ENCODE measurements at places on chromosomes 1 and 21. TPM values are rescaled to one million over a fixed set of nuclear protein-coding genes. Genes with fewer than 3 reads are reported as not detected.
A peak's percentile ranks its signal among the peaks of the same experiment; 100 is the strongest.

GRCh38 chr1:31435471-31436409 is 22.7 kb downstream of the SERINC2 start:
- DNase-seq = peak; percentile 72

GRCh38 chr1:33257772-33258712 is 1.8 kb downstream of the ZNF362 start:
- DNase-seq = no peak

- no peak for DNase-seq
Observed at GRCh38 chr1:86233403-86233802, 76.8 kb upstream of the COL24A1 start.

CFHR3 gene
- not detected for total RNA-seq

DNA sequence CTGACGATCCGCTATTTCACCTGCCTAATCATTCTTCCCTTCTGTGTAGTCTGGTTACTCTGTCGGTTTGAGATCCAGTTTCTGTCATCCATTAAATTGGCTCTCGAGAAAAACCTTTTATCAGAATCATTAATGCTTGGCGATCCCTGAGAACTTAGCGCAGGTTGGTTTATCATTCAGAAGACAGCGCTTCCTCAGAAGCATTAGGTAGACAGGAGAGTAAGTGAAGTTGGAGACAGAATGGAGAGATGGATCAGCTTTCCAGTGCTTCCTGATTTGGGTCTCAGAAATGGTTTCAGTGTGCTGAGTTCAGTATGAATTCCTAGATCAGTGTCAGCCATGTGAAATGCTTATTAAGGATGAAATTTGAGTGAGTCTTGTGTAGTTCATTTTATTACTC is 1.3 kb downstream of the USP1 start:
- no peak for DNase-seq

DNA sequence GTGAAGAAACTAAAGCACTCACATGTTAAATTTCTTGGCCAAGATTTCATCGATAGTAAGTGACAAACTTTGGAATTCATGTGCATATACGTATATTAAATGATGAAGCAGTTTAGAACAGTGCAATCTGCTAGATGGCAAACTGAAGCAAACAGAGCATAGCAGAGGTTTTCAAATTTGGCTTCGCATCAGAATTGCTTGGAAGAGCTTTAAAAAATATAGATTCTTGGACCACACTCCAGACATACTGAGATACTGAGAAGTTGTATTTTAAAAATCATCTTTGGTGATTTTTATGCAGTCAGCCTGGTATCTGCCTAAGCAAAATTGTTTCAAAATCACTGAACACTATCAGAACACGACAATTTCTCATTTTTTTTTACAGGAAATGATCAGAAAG is 709.2 kb downstream of the PLA2G4A start:
- no peak for DNase-seq

GRCh38 chr21:14531757-14532316 is 14.3 kb downstream of the SAMSN1 start:
- DNase-seq = no peak

KRTAP11-1 gene
- total RNA-seq = 71.2 TPM

GRCh38 chr1:206583707-206584648 is 28.3 kb downstream of the EIF2D start:
- DNase-seq = peak; percentile 75

GRCh38 chr1:90046635-90047034 is 51.7 kb downstream of the ZNF326 start:
- DNase-seq = no peak

- no peak for DNase-seq
Observed at GRCh38 chr1:216456682-216457081, 33.4 kb upstream of the USH2A start.

DNA sequence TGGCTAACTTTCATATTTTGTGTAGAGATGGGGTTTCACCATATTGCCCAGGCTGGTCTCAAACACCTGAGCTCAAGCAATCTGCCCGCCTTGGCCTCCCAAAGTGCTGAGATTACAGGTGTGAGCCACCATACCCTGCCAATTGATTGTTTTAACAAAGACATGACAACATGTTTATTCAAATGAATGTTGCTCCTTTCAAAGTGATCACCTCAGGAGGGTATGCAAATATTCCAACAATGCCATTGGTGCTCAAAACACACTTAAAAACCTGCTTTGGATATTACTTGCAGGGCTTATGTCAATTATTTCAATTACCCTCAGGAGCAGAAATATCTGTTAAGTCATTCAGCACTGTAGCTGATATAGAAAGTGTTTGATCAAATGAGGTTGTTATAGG is 7.9 kb downstream of the LAX1 start:
- no peak for DNase-seq

TMPRSS15 gene
- total RNA-seq = not detected

DNA sequence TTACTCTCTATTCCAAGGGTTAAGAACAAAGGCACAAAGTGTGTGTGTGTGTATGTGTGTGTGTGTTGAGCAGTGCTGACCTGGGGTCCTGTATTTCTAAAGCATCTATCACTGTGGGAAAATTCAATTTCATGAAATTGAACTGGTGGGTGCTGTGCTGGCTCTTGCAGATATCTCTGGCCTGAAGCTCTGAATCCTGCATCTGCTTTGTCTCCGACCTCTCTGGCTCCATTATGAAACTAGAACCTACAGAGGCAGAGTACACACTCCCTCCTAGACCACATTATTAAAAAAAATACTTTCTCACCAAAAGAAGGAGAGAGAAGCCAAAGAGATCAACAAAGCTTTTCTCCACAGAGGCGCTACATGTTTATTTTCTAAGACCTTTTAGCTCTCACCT is 88.4 kb upstream of the PDE4B start:
- no peak for DNase-seq

DNA sequence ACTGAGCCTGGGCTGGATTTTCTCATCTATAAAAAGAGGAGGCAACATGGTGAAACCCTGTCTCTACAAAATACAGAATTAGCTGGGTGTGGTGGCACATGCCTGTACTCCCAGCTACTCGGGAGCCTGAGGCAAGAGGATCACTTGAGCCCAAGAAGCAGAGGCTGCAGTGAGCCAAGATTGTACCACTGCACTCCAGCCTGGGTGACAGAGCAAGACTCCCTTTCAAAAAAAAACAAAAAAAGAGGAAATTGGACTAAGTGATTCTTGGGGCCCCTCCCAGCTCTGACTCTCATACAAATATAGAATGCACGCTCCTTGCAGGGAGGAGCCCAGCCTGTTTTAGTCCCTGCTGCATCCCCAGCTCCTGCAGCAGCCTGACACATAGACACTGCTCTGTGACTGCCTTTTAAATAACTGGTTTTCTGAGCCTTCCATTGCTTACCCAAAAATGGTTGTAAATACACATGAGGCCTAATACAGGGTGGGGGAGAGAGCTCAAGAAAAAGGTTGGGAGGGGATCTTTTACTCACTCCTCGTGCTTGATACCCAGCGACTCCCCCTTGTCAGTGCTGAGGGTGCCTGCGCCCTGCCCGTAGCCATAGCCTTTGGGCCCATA is 17.2 kb downstream of the CSRP1 start:
- no peak for DNase-seq

MMEL1 gene
- 1.8 TPM for total RNA-seq

COL16A1 gene
- 79.7 TPM for total RNA-seq

DNA sequence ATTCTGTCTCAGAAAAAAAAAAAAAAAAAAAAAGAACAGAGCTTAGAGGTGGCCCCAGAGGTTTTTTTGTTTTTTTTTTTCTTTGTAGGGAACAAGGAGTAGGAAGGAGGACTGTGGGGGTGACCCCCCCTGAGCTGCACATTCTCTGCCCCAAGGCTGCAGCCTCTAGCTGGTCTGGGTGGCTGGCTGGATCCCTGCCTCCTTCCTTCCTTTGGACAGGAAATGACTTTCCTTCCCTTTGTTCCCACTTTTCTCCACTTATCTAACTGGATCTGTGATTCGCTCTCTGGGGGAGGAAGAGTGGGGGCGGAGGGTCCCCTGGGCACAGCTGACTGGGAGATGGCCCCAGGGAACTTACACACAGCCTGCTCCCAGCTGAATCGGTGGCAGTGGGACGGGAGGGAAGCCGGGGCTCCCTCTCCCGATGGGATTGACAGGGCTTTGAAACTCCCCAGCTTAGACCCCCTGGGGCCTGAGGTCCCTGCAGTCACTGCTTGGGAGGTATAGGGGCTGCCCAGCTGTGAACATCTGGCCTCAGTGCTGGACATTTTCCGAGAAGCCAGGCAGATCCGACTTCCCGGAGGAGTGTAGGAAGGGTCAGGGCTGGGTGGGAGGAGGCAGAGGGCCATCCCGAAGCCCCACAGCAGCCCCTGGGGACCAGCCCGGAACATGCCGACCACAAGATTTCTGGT is 2.1 kb downstream of the FBLIM1 start:
- DNase-seq = no peak

- DNase-seq = no peak
Observed at GRCh38 chr1:21311016-21311415, 20.8 kb upstream of the ECE1 start.

FOXD3 gene
- total RNA-seq = not detected

GRCh38 chr1:220921971-220922635 is 42.9 kb downstream of the HLX start:
- DNase-seq = no peak

DNA sequence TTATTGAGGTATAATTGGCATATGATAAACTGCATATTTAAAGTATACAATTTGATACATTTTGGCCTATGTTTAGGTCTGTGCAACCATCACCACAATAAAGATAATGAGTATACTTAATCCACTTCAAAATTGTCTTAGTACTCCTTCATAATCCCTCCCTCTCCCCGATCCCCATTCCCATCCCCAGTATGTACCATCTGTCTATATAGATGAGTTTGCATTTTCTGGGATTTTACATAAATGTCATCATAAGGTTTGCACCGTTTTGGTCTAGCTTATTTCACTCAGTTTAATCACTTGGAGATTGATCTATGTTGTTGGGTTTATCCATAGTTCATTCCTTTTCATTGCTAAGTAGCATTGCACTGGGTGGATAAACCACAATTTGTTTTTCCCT is 74.3 kb downstream of the POFUT2 start:
- no peak for DNase-seq

DNA sequence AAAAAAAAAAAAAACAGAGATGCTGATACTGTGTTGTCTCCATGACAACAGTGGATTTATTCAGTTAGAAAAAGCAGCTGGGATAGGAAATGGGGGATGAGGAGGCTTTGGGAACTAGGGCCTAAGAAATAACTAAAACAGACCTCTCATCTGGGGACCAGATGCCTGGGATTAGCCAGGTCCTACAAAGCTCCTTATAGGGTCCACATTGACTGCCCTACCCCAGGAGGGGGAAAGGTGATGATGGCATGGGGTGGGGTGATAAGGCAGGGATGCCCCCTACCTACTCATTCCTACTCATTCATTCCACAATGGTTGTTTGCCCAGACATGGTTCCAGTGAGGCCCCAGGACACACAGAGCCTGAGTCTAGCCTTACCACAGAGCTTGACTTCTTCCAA is 131.2 kb downstream of the PLXNA2 start:
- no peak for DNase-seq

RYR2 gene
- 0.91 TPM for total RNA-seq

DNA sequence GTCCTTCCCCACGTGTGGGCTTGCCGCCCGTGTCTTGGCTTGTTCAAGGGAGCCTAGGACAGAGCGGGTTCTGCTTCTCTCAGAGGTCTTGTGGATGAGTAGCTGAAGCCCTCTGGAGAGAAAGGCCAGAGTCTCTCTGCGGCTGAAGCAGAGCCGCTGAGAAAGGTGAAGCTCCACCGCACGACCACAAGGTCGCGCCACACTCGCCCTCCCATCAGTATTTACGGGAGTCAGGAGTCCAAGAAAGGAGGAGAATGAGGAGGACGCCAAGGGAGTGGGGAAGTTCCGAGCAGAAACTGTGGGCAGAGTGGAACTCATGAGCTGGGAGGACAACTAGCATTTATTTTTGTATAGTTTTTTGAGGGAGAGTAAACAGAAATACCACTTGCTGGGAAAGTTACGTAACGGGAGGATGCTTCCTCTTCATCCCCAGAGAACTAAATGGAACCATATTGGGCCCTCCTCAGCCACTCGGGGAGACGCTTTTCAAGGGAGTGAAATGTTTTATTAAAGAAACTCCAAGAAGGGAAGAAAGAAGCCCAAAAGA is 51.6 kb upstream of the HAO2 start:
- no peak for DNase-seq

FCRL4 gene
- not detected for total RNA-seq

- DNase-seq = no peak
Observed at GRCh38 chr1:114702737-114703136, 7.4 kb upstream of the AMPD1 start.

DNA sequence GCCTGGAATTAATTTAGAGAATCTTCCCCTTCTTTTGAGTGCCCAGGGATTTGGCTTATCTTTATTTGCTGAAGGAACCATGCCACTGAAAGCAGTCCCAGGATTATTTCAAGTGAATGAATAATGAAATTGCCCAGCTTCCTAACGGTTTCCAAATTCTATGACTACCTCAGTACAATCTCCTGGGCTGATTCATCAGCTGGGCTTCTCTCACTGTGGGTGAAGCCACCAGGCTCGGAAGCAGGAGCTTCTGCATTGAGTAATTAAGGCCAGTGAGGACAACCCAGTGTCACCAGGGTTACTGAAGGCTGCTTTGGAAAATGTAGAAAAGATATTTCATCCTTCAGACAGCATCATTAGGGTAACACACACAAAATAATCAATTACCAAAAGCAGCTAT is 169.8 kb downstream of the DAB1 start:
- no peak for DNase-seq

DNA sequence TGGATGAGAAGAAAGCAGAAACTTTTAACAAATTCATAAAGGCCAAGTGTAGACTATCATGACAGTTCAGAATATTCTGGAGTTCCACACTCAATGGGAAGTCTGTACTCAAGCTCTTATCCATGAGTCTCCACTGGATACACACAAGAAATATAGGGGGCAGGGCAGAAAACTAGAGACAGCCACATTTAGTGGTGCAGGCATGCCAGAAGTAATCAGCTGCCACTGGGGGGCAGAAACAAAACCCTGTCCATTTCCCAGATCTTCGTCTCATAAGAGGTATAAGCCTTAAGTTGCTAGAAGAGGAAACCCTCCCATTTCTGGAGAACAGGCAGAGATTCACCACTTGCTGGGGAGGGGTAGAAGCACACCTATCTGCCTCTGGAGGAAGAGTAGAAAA is 166.8 kb upstream of the GALNT2 start:
- DNase-seq = no peak

DNA sequence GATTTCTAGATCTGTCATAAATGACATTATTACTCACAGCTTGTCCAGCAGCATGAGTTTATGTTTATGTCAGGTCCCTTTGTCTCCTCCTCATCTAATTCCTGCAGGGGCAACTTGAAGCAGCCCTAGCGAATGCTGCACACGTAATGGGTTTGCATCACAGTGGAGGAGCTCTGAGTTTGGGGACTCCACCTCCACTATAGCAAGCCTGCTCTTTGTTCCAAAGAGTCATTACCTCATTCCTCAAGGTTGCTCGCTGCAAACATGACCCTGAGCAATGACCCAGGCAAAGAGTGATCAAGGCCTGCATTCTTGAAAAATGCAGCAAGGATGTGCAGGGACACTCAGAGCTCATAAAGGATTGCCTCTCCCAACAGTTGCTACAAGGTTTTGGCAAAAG is 261.9 kb downstream of the HHIPL2 start:
- DNase-seq = no peak

DNA sequence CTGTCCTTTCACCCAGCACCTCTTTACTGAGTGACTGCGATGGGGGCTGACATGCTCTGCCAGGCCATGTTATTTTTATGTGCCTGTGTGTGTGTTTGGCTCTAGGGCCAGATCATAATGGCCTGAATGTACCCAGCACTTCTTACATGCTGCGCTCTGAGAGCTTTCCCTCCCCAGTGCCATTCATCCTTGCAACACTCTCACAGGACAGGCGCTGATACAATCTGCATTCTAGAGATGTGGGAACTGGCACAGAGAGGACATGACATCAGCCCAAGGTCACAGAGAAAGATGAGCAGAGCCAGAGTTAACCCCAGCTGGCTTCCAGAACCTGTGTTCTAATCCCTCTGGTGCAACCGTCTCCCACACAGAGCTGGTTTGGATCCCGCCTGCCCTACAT is 54.5 kb downstream of the ARHGEF10L start:
- no peak for DNase-seq

Measured in lower leg skin (tissue), 4 donors.